ENCODE measurements at places on chromosomes 6 and 20.
A peak's percentile ranks its signal among the peaks of the same experiment; 100 is the strongest.

GRCh38 chr6:168655462-168656152, 214.6 kb downstream of the SMOC2 start:
- no peak for DNase-seq

DNA sequence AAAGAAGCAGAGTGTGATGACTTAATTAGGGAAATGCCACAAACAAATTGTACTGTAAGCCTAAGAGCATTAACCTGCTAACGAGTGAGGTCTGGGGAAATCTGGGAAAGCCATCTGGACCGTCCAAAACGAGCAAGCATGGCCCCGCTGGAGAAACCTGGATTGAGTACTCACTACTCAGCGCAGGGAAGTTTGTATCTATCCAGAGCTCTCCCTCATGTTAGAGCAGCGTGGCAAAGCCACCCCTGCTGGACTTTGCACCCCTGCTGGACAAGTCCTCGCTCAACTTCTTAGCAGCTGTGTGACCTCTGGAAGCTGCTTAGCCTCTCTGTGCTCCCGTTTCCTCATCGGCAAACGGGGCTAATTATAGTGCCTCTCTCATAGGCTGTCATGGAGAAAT, 37.3 kb downstream of the PSMG4 start:
- no peak for DNase-seq

- DNase-seq, result no peak
These were observed 98.5 kb downstream of the ARMC2 start for GRCh38 chr6:108946695-108947094.

DNA sequence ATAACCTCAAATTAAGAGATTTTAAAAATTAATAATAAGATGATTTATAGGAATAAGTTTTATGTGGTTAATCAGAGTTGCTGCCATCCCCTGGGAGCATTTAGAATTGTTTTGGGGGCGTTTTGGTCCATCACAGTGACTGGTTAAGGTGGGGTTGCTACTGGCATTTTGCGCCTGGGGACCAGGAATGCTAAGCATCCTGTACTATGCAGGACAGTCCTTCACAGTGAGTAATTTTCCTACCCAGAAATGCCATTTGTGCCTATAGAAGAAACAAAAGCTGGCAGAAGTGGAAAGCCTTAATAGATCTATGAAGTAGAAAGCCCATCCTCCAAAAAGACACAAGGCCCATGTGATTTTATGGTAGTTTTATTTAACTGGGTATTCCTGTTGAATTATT, 118.0 kb downstream of the ANKS1A start:
- no peak for DNase-seq

DNA sequence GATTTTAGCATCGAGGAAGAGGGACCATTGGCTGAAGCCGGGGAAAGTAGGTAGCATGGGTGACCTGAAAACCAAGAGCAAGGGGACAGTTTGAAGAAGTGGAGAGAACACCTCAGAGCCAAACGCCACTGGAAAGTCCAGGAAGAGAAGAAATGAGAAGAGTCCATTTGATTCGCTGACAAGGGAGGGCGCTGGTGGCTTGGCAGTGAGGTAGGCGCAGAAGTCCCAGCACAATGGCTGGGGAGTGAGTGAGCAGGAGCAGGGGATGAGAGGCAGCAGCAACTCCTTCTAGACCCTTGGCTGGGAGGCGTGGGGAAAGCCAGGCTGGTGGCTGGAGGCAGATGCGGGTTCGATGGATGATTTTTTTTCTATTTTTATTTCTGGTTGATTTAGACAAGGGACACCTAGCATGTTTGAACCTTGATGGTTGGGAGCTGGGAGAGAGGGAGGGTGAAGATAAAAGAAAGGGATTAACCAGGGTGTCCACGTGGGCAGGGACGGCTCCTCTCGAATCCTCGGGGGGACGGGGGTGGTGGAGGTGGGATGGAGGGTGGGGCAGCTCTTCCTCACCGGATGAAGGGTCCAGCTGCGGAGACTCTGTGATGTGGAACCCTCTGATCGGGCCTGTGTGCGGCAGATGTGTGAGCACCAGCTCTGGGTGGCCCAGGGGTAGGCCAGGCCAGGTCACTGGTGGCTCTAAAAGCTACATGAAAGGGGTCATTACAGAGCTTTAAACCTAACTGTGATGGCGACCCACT, 164.2 kb downstream of the NFATC2 start:
- no peak for DNase-seq

- DNase-seq, result peak; percentile 42
These were observed 1.6 kb downstream of the PSMA7 start for GRCh38 chr20:62141397-62142251.

DNA sequence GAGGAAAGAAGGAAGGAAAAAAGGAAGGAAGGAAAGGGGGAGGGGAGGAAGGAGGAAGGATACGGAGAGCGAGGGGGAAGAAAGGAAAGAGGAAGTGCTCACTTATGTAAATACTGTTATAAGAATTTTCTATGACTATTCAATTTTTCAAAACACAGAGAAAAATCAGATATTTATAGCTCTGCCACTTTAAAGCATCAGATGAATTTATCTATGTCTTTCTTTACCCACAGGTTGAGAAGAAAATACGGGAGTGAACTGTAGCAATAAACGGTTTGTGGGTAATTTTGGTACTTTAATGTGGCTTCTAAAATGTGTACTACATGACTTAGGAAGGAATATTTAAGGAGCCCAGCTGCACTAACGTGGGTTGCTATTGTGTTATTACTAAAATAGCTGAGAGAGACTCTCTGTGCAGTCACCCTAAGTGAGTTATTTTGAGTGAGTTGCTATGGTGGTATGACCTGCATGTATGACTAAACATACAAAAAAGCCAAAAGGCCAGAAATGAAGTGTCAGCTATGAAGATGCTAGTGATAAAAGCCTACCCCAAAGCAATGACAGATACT, 225.5 kb downstream of the SOD2 start:
- no peak for DNase-seq
